Karpas-422 (cell line): ENCODE measurements at places on chromosomes 5 and 9. TPM values are rescaled to one million over a fixed set of nuclear protein-coding genes. Genes with fewer than 3 reads are reported as not detected.

- DNase-seq: no peak
Measured at GRCh38 chr9:130523921-130524320, 55.5 kb upstream of the FUBP3 start.

Gene SPINK1
- not detected in 2 replicates for total RNA-seq

DNA sequence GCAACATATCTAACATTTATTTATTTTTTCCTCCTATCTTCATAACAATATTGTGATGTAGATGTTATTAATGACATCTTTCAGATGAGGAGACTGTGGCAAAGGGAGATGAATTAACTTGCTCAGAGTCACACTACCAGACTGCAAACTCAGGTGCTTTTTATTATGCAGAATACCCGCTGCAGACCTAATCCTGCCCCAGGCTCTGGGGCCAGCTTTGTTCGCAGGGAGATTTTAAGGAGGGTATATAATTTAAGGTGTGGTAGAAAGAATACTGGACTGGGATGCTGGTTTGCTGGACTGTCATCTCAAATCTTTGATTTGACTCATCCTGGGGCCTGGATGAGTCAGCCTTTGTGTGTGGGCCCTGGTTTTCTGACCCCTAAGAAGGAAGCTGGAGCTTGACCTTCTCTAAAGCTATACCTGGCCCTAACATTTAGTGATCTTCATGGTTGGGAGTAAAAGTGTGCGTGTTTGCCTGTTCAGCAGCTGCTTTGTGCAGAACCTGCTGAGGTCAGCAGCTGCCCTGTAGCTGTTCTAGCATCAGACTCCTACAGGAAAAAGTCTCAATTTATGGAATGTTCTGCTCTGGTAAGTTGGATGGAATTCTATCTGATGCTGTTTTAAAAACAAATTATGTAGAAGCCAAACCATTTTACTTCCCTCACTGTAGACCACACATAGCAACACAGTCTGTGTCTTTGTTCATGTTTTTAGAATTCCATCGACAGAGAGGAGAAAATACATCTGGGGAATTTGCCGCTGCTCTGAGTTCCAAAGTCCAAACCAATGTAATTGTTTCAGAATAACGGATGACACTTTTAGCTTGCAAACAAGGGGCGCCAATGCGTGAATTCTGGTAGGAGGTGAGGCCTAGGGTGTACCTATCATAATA lies 4.5 kb downstream of the SLC36A1 start:
- DNase-seq: no peak

Gene C5orf52
- not detected in 2 replicates for total RNA-seq

DNA sequence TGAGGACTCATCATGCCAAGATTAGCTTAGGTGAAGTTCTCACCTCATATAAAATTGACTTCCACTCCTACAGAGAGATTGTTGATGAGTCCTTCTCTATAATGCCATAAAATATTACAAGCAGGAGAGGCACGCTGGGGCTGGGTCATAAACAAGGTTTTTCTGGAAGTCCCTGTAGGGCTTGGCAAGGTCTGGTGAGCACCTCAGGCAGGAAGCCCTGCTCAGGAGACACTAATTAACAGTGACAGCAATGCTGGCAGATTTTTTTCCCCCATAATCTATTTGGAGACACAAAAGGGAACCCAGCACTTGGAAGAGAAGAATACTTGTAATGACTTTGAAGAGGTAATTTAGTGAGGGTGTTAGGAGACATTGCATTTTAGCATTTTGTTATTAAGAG lies 118.7 kb downstream of the DIRAS2 start:
- DNase-seq: no peak

Gene PRUNE2
- total RNA-seq: 0.48 and 1.0 TPM in 2 replicates

- peak; percentile 72 for DNase-seq
Measured at GRCh38 chr5:131635684-131636572, 899 bp upstream of the RAPGEF6 start.

GRCh38 chr9:17837965-17838364 lies 259.1 kb downstream of the SH3GL2 start:
- DNase-seq: no peak
